Progenitor cell of endocrine pancreas (in vitro differentiated cells): ENCODE measurements at places on chromosomes 12 and 14. TPM values are rescaled to one million over a fixed set of nuclear protein-coding genes. Genes with fewer than 3 reads are reported as not detected.

- H3K4me3 ChIP-seq, result no peak overlapping the region
- H3K27ac ChIP-seq, result peak overlapping the region; percentile 64
- DNase-seq, result no peak
- no peaks in the 10 kb centered on the region for H3K36me3 ChIP-seq
- H3K27me3 ChIP-seq, result peaks cover 4% of the 10 kb centered on the region
- peaks cover 42% of the 10 kb centered on the region for H3K4me1 ChIP-seq
Observed at GRCh38 chr14:104682107-104682593, 7.3 kb upstream of the INF2 start.

CCDC92 gene
- 57.0 and 59.1 TPM in 2 replicates for total RNA-seq

- H3K4me3 ChIP-seq, result no peak overlapping the region
- no peak for DNase-seq
- H3K27me3 ChIP-seq, result no peaks in the 10 kb centered on the region
- no peak overlapping the region for H3K27ac ChIP-seq
Observed at GRCh38 chr12:116090516-116090915, 187.0 kb downstream of the MED13L start.

DNA sequence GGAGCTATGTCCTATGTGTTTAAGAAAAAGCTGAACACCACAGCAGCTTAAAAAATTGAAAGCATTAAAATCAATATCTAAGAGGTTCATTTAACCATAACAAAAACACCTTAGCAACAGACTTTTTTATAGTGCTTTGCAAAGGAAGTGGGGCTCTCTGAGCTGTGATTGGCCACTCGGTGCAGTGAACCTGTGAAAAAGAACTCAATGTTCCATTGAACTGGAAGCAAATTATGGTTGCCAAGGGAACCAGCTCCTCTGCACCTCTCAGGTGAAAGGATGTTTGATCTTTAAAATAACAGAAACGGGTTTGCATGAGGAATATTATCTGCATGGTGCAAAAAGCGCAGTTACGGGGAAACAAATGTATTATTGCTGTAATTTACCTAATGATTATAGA is 149.4 kb downstream of the SNAPC1 start:
- peaks cover 2% of the 10 kb centered on the region for H3K4me1 ChIP-seq
- no peak overlapping the region for H3K4me3 ChIP-seq
- H3K36me3 ChIP-seq, result no peaks in the 10 kb centered on the region
- no peak for DNase-seq
- H3K27ac ChIP-seq, result no peak overlapping the region

GRCh38 chr12:52877242-52877641 is 27.6 kb downstream of the KRT8 start:
- peaks cover 42% of the 10 kb centered on the region for H3K27me3 ChIP-seq
- no peaks in the 10 kb centered on the region for H3K36me3 ChIP-seq
- H3K27ac ChIP-seq, result no peak overlapping the region
- no peak overlapping the region for H3K4me3 ChIP-seq

DNA sequence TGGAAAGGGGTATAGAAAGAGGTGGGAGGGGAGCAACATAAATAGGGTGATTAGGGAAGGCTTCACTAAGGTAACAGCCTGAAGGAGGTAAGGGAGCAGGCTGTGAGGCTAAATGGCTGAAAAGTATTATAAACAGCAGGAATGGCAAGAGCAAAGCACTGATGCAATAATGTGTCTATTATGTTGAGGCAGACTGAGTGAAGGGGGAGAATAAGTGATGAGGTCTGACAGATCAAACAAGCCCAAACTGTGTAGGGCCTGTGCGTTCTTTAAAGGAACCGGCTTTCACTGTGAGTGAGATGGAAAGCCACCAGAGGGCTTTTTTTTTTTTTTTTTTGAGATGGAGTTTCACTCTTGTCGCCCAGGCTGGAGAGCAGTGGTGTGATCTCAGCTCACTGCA is 6.7 kb upstream of the VCPKMT start:
- peaks cover 9% of the 10 kb centered on the region for H3K4me1 ChIP-seq
- H3K27me3 ChIP-seq, result no peaks in the 10 kb centered on the region
- no peak for DNase-seq
- no peak overlapping the region for H3K4me3 ChIP-seq
- H3K27ac ChIP-seq, result no peak overlapping the region
